ENCODE measurements at places on chromosomes 11 and 22.

GRCh38 chr22:37610480-37611129, 2.0 kb downstream of the GGA1 start:
- DNase-seq, result no peak

DNA sequence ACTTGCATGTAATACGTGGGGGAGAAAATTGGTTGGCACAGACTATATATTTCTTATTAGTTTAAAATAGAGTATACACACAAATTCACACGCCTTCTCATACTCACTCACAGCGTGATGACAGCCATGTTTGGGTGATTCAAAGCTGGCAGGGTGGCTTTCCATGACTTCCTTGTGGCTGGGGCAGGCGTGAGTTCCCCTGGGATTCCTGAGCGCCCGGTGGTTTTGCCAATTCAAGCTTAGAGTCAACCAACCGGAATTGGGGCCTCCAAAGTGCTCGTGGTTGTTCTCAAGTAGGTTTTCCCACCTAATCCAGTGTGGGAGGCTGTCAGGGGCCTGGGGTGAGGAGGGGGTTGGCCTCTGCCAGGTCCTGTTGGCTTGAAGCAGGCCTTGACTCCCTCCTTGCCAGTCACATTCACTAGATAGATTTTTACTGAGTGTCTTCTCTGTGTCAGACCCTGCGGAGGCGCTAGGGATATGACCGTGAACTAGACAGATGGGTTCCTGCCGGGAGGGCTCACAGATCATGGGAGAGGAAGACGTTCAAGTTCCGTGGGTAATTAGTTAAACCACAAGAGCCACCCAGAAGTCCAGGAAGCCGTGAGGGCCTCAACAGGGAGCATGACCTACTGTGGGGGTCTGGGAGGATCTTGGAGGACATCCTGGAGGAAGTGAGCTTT, 11.5 kb downstream of the PKNOX2 start:
- DNase-seq, result no peak

DNA sequence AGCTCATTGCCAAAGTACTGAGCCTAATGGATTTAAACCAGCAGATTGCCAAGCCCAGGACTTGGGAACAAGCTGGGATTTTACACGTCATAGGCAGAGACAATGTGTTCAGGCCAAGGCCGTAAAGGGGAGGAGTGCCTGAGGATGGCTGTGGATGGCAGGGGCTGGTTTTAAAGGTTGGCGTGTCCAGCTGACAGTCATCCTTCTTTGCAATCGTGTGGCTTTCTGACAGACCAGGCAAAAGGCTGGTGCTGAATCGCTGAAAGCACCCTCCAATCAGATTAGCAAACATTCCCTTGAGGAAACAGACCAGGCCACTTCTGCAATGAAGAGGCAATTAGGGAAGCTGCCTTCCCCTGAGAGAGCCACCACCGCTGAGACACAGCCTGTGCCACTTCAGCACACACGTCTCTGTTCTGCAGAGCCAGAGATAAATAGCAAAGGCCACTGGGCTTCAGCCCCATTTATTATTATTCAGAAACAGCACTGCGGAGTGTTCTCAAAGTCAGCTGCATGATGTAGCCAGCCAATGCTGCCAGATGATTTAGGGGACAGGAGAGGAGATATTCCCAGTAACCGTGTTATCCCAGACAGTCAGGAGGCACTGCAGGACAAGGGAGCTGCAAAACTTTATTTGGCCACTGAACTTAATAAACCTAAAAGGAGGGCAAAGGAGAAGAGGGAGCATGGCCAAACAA, 54.2 kb upstream of the CSNK2A3 start:
- no peak for DNase-seq

DNA sequence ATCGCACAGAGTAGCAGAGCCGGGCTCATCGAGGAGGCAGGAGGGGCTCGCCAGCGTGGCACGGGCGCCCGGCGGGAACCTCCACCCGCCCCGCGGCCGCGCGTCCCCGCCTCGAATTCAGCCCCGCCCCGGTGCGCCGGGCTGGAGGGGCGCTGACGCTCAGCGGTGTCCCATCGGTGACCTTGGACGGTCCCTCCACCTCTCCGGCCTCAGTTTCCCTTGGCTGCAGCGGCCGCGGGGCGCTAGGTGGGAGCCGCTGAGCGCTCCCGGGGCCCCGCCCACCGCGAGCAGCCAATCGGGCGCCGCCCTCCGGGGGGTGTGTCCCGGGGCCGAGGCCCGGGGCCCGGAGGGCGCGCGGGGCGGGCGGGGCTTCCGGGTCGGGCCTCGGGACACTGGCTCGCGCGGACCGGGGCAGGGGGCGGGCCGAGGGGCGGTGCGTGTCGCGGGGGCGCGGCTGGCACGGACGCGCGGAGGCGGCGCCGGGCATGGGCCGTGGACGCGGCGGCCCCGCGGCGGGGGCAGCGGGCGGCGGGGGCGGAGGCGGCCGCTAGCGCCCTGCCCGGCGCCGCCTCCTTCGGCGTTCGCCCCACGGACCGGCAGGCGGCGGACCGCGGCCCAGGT, at the start of gene PPARA:
PPARA (plus strand) TSS at position 493 of the 621 bp plus-strand sequence. CDS start 47,858 bp downstream, outside the sequence.
- DNase-seq, result peak; percentile 67

DNA sequence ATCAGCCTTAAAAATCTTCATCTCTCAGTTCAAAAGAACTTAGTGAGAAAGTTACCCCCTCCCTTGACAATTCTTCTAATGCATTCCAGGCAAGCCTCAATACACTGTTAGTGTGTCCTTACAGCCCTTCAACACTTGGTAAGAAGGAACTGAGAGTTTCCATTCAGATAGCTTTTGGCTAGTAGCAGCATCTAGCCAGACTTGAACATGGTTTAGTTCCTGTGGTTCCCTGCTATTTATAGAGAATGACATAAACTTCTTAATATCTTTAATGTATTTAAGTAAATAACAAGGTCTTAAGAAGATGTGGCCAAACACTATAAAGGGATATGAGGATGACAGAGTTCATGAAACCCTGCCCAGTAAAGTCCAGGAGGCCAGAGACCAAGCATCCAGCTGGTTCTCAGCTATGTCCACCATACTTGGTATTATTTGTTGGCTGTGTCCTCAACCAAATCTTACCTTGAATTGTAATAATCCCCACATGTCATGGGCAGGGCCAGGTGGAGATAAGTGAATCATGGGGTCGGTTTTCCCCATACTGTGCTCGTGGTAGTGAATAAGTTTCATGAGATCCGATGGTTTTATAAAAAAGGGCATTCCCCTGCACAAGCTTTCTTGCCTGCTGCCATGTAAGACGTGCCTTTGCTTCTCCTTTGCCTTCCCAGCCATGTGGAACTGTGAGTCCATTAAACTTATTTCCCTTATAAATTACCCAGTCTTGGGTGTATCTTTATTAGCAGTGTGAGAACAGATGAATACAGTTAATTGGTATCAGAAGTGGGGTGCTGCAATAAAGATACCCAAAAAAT, 132.4 kb downstream of the LARGE1 start:
- DNase-seq, result no peak

GRCh38 chr11:93274851-93275250, 55.7 kb upstream of the DEUP1 start:
- no peak for DNase-seq

DNA sequence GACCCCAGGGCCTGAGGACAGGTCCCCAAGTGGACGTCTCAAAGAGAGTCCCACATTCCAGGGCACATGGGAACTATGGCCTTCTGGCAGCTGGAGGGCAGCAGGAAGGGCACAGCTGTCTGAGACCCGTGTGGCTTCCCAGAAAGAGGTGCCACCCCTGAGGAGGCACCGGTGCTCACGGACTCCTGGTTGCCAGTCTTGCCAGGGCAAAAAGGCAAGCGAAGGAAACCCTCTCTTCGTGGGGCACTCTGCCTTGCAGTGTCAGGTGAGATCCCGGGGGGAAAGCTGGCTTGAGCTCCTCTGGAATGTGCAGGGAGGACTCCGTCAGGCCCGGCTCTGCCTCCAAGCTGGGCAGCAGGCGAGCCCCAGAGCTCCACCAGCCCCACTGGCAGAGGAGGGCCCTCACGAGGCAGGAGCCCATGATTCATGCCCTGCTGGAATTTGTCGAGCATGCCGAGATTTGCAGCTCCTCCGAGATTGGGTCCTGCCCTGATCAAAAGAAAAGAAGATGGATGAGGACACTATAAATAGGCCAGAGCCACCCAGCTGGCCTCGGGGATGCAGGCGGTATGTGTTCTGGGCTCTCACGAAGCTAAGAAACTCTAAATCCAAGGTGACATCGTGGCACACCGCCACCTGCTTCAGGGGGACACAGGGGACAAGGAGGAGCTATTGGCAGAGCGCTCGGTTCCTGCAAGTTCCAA, 9.9 kb upstream of the CELSR1 start:
- no peak for DNase-seq

DNA sequence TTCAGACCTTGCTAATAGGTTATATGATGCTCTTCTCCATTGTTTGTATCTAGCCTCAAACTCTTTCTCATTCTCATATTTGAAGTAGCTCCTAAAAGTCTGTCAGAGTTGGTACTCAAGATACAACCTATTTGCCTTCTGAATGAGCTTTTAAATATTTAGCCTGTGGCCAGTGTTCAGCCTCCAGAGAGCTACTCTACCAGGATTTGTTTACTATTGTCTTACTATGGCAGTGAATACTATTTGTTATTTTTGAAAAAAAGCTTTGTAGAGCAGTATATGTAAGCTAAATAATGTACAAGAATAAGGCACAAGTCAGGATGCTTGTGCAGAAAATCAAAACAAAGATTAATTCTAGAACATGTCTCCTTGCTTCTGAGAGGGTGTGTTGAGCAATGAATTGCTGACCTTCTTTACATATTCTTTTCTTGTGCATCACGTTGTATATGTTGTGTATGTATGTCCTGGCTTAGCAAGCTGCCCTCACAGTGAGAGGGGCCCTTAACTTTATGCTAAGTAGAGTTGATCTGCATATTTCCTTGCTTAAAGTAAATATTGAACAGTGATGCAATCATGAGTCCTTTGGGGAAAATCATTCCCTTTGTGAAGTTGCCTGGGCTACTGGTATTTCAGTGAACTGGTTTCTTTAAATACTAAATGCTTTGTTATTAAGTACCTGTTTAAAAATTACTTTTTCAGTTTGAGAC, 438.0 kb downstream of the LUZP2 start:
- DNase-seq, result peak; percentile 19
